ENCODE measurements at places on chromosomes 5 and 9.

DNA sequence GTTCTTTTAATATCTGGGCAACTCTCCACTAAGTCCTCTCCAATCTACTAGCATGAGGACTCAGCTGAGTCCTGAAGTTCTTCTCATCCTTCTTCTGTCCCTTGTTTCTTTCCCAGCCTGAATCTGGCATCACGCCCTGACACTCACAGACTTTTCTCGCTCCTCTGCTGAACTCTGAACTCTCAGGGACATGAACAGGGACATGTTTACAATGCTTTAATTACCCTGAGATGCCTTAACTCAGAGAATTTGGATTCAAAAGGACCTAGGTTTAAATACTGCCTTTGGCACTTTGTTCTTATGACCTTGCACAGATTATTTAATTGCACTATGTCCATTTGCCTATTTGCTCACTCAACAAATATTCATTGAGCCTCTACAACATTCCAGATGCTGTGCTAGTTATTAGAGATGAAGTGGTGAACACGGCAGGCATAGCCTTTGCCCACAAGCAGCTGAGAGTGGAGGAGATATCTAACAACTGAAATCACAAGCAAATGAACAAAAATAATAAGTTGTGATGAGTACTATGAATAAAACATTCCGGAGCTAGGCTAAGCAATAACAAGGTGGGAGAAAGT lies 106.0 kb downstream of the ADRB2 start:
- no peak for DNase-seq

DNA sequence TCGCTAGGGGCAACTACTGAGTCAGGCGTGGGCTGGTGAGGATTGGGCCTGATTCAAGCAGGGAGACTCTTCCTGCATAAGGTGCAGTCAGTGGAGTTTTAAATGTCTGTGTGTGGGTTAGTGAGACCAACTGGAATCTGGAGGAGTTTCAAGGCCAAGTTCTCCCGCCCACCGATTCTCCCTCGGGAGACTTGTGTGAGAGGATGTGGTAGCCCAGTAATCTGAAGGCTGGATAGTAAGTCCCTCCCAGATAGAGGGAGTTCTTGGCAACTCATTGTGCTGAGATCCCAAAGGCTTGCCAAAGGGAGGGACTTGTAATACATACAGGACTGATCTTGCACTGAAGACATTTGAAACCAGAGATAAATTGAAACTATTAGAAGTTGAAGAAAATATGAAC lies 51.8 kb downstream of the WDR36 start:
- DNase-seq, result peak; percentile 94

DNA sequence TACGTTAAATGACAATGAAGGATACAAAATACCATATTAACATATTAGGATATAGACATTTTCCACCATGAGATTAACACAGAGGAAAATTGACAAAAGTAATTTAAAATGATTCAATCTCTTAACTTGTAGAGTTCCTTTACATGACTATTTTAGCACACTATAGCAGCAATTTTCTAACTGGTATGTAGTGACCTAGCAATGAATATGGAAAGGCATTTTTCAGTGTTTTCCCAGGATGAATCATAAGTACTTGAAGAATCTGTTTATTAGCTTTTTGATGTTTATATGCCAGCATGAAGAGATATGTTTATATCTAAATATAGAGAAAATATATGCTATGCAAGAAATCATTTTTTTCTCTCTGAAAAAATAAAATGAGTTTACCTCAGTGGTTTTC lies 782.5 kb upstream of the CDH10 start:
- DNase-seq, result no peak

DNA sequence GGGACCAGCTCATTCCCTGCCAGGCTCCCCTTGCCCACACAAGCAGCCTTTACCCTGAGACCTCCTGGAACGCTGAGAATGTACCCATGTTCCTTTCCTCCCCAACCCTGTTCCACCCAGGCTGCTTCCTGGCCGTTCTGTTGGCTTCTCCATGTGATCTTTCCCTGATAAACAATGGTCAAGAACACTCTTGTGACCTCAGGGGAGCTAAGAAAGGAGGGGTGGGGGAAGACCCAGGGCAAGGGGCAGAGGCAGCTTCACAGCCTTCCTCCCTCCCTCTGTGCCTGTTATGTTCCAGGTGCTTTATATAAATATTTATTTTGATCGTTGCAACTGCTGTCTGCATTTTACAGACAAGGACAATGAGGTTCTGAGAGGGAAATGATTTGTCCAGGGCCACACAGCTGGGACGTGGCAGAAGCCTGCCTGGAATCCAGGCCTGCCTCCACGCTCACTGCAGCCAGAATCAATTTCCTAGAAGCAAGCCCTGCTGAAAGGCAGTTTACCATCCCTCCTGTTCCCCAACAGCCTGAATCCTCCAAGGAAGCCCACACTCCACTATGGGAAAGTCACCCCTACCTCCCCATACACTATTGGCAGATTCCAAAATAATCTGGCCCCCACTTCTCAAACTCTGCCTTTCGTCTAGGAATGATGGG lies 3.9 kb downstream of the SHROOM1 start:
- DNase-seq, result no peak

DNA sequence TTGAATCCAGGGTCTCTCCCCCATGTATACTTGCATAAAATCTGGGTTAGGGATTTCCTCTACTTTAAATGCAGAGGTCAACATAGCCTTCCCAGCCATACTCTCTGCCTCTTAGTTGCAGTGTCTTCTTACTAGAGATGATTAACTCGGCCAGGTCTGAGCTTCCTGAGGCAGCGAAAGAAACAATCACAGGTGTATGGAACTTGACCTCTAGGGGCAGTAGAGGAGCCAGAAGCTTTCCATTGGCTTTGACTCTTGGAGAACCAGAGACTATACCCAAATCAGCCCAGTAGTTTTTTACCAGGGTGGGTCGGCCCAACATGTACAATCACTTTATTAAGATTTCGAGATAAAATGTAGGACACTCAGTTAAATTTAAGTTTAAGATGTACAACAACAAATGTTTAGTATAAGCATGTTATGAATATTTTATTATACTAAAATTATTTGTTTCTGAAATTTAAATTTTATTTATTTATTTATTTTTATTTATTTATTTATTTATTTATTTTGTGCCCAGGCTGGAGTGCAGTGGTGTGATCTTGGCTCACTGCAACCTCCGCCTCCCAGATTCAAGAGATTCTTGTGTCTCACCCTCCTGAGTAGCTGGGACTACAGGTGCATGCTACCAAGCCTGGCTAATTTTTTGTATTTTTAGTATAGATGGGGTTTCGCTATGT lies 48.0 kb upstream of the DMRT3 start:
- DNase-seq, result no peak

- DNase-seq, result no peak
These were observed 194.2 kb downstream of the ATP10B start for GRCh38 chr5:160657622-160658458.

DNA sequence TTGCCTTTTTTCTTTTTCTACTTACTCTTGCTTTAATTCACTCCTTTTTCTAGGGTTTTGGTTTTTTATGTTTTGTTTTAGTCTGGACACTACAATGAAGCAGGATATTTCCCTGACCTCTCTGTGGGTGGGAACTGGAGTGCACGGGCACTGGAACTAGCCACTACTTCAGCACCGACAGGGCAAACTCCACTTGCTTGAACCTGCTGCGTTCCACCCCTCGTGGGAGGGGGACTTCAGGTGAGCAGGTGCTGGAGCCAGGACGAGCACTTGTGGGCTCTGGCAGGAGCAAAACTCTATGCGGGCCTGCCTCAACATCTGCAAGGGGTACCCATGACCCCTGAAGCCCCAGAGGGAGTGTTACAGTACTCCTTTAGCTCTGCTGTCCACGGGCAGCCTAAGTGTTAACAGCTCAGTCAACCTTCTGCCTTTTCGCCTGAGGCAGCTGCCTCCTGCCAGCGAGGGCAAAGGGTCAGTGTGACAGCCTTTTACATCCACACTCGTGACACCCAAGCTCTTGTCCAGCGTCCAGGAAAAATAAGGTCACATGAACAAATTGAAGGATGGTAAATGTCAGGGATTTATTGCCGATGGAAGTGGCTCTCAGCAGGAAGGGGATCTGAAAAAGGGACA lies 144.1 kb upstream of the NFIL3 start:
- no peak for DNase-seq

DNA sequence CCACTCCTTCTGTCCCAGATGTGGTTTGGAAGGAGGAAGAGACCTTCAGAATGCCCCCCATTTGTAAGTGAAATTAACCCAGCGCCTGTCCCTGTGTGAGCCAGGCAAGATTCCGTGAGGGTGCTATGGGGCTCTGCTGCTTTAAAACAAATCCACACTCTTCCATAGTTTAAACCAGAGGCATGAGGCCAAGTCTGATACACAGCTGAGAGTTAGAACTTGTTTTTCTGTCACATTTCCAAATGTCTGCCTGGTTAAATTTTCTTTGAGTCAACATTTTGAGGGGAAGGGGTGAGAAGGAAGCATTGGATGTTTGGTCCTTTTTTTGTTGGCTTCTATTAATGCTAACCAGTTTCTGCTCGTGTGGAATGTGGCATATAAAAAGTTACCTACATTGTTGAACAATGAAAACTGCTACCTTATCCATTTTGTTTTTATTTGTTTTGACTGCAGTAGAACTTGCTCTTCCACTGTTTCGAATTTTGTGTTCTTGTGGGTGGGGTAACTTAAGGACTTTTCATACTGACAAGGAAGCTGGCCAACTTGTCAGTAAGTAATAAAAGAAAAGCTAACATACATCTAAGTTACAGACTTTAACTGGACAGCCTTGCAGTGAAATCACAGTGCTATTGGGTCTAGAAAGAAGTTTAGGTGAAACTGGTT lies 12.9 kb downstream of the RGMB start:
- no peak for DNase-seq

GRCh38 chr5:139473105-139473504 lies 2.3 kb downstream of the SMIM33 start:
- no peak for DNase-seq

DNA sequence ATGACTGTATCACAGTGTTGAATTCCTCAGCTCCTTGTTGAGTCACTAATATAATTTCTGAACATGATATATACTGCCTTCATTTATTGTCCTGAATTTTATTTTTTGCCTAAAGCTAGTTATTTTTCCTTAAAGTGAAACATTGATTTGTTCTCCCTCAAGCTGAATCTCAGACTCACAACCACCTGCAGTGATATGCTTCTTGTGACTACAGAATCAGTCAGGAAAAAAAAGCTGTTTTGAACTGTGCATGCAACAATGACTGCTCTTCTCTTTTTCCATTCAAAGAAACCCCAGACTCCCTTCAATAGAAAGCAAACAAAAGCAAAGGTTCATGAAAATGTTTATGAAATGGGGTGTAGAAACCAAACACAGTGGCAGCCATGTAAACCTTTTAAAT lies 470.2 kb upstream of the CHD1 start:
- DNase-seq, result no peak

DNA sequence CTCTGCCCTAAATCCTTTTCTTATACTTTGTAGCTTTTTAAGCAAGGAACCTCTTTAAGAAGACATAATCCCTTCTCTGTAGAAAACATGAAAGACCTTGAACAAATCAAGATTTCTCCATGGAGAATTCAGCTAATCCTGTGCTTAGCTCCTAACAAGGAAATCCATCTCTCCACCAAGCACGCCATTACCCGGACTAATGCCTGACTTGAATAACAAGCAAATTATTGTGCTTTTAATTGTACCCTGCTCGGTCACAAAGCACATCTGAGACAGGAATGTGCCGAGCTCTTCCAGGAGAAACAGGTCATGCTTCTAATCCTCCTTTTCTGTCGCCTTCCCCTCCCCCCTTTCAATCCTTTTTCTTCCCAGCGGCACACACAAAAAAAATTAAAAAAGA lies 141.3 kb downstream of the PSAT1 start:
- no peak for DNase-seq

- no peak for DNase-seq
These were observed 42.8 kb upstream of the EGFL7 start for GRCh38 chr9:136619742-136620440.

DNA sequence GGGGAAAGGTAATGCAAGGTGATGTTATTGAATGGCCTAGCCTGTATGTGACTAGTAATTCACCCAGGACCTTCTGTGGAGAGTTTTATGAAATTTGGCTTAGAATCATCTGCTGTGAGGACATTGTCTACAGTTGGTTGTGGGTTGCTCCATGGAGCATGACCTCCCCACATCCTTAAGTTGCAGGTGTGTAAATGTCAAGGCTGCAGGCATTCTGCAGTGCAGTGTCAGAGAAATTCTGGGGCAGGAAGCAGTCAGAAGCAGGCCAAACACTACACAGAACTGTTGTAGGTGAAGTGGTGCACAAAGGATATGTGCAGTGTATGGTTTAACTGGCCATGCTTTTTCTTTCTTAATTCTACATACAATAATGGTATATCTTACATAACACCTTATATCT lies 588.3 kb downstream of the EBF1 start:
- no peak for DNase-seq

Data from fibroblast of the conjunctiva (primary cell).